ENCODE measurements at places on chromosomes 2 and 18.

GRCh38 chr18:58578835-58579560 is 49.9 kb downstream of the ALPK2 start:
- no peak for DNase-seq

DNA sequence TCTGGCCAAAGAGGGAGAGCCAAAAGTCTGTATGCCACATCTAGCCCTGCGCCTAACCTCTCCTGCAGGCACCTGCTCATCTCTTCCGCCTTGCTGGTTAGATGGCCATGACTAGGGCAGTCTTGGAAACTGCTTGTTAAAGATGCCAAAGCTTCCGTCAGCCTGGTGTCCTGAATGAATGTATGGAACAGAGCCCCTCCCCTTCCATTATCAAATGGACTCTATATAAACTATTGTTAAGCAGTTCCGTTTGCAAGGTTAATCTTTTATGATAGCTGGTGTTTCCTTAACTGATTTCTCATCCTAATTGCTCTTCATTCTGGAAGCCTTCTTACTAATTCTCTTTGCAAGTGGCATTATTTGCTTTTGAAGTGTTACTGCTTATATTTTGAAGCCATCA is 87.1 kb downstream of the ATP9B start:
- DNase-seq = no peak

- DNase-seq = no peak
Measured at GRCh38 chr18:68391801-68392200, 323.1 kb downstream of the TMX3 start.

DNA sequence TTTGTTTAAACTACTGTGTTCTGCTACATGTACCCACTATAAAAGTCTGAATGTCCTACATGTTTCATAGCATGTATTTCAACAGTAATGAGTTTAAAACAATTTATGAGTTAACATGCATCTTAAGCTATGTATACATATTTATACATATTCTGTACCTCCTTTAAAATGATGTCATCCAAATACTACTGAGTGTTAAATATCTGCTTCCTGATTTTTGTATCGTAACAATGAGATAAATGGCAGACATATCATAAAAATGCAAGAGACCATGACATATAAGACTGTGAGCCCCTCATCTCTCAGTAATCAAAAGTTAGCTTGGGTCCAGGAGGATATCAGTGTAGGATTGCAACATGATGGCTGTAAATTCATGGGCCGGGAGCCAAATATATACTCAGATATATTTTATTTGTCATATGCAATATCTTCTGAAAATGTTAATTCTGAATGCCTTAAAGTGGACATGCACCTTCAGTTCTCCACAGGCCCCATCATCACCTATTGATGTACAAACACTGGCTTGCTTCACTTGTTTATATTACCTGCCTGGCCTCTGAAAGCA is 3.6 kb downstream of the COL5A2 start:
- DNase-seq = no peak

GRCh38 chr2:23351388-23352141 is 33.4 kb upstream of the KLHL29 start:
- no peak for DNase-seq

GRCh38 chr2:158214431-158214830 is 112.8 kb downstream of the UPP2 start:
- no peak for DNase-seq

- DNase-seq = no peak
Measured at GRCh38 chr2:40028792-40029488, 249.9 kb upstream of the THUMPD2 start.

DNA sequence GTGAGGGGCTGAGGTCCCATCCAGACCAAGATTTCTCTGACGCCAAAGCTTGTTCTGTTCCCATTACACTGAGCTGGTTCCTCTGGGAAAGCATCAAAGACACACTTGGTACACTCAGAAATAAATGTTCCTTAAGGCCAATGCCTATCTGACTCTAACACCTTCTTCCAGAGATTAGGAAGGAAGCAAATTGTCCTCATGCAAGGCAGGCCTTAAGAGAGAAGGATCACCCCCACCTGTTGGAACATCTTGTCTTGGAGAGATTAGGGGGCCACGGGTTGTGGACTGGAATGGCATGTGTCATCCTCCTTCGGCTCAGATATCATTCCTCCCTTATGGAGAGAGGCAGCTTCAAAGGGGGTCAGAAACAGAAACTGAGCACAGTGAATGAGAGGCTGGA is 100.2 kb downstream of the ANKRD44 start:
- DNase-seq = no peak

GRCh38 chr2:105635564-105635963 is 109.1 kb upstream of the NCK2 start:
- no peak for DNase-seq

- DNase-seq = no peak
Measured at GRCh38 chr18:7084080-7085065, 33.2 kb downstream of the LAMA1 start.

GRCh38 chr2:209761566-209761965 is 10.1 kb upstream of the UNC80 start:
- no peak for DNase-seq

DNA sequence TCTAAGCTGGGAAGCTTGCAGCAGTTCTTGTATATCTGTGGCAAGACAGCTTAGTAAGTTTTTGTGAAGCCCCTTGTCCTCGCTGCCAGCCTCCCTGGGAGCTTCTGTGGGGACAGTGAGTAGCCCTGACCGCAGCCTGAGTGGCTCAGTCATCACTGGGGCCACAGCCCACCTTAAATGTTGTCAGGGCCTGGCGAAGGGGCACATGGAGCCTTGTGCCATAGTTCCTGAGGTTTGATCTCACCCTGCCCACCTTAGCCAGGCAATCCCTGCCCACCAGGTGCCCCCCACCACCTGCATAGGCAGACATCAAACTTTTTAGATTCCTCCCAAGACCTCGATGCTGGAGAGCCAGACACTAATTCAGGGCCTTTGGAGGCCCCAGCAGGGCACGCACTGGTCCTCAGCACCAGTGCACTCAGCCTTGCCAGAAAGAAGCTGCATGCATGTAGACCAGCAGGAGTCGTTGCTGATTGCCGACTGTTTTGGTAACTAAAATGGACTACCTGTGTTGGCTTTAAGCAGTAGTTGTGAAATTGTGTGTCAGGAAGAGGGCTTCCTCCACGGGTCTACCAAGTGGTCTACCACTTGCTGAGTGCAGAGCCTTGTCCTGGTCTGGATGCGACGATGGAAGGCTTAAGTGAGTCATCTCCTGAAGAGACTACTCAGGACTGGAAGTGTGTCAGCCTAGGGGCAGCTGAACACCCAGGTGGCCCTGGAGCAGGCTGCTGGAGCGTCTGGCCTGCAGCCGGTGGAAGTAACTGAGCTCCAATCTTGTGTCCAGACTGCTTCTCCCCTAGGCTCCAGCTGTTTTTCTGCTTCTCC is 233.1 kb downstream of the SEPTIN10 start:
- peak; percentile 29 for DNase-seq

DNA sequence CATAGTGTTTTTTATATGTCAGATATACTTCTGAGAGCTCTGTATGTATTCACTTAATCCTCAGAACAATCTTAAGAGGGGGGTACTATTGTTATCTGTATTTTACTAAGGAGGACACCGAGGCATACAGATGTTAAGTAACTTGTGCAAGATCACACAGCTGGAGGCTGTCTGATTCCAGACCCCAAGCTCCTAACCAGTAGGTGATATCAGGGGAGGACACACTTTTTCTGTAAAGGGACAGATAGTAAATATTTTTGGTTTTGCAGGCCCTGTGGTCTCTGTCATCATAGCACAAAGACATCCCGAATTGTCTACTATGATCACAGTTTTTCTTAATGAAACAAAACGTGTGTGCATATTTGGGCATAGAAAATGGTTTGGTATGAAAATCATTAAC is 143.7 kb downstream of the LAMA3 start:
- DNase-seq = no peak

DNA sequence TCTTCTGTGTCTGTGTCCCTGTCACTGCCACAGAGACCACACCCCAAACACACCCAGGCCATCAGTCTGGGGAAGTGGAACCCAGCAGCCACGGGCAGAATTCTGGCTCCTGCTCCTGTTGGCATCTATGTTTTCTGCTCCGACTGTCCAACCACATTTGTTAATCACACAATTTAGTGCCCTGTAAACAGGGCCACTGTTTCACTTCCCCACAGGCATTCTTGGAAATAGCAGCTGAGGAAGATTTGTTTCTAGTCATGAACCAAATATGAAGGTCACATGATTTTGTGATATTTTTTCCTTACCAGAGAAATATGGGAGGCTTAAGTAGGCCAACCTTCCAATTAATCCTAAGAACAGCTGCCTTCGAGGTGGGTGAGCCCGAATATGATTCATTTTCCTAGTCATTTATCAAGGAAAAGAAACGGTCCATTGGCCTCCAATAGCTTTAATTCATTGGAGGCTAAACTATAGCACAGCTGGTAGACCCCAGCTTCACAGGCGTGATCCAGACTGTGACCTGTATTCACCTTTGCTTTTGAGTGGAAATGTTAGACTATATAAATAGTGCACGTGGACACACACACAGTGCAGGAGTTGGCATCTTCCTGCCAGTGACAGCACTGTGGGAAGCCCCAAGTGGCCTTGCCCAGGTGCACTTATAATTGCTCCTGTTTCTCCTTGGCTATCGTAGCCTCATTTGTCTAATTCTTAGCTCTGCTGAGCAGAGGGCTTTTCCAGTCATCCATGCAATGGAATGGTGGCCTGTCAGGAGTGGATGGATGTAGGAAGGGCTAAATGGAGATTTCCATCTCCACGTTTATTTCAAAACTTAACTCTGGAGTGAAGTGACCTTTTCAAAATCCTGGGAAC is 267.9 kb downstream of the LPIN1 start:
- DNase-seq = no peak

DNA sequence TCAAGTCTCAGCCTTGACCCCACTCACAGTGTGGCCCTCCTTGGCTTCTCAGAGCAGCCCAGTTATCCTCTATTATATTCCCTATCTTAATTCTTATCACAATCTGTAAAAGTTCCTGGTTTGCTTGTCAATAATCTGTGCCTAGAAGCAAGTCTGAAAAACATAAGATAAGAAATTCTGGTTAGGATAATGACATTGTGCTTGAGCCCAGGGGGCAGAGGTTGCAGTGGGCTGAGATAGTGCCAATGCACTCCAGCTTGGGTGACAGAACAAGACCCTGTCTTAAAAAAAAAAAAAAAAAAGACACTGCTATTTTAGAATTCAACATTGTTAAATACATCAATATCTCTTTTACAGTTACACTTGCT is 63.9 kb downstream of the TMEM131 start:
- DNase-seq = no peak

DNA sequence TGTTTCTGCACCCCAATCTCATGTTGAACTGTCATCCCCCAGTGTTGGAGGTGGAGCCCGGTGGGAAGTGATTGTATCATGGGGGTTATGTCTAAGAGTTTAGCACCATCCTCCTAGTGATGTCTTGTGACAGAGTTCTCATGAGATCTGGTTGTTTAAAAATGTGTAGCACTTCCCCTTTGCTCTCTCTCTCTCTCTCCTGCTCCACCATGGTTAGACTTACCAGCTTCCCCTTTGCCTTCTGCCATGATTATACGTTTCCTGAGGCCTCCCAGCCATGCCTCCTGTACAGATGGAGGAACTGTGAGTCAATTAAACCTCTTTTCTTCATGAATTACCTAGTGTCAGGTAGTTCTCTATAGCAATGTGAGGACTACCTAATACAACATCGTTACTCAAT is 396.9 kb upstream of the LRATD1 start:
- DNase-seq = no peak

GRCh38 chr2:203994735-203995134 is 58.2 kb downstream of the ICOS start:
- no peak for DNase-seq

DNA sequence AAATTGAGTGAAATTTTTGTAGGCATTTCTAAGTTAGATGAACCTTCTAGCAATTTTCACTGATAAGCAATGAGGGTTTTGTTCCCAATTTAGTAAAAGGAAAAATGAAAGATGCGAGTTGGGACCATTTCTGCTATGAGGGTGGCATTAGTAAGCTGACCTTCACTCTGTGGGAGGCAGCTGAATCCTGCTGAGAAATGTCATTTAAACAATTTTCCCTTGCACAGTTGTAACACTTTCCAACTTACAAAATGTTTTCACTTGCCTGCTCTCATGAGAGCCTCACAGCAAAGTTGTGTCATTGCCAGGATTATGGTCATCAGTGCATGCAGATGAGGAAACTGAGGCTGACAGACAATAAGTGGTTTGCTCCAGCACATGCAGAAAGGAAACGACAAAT is 527.7 kb downstream of the TNS1 start:
- no peak for DNase-seq

- no peak for DNase-seq
Measured at GRCh38 chr2:170122883-170123547, 54.9 kb upstream of the MYO3B start.

- DNase-seq = no peak
Measured at GRCh38 chr18:64379662-64380061, 230.8 kb upstream of the LINC00305 start.

DNA sequence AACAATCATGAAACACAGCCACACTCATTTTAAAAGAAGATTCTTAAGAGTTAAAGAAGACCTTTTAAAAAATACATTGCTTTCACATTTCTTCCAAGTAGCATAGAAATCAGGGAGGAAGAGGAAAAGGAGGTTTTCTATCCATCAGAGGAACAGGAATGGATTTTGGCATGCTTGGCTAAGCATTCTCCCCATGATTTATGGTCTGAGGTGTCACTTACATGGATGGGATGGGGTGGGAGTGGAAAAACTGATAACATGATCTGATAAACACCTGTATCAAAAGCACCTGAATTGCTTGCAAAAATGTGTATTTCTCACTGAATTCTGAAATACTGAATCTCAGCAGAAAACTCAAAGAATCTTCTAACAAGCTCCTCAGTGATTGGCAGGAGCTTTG is 265.9 kb downstream of the NRXN1 start:
- no peak for DNase-seq

DNA sequence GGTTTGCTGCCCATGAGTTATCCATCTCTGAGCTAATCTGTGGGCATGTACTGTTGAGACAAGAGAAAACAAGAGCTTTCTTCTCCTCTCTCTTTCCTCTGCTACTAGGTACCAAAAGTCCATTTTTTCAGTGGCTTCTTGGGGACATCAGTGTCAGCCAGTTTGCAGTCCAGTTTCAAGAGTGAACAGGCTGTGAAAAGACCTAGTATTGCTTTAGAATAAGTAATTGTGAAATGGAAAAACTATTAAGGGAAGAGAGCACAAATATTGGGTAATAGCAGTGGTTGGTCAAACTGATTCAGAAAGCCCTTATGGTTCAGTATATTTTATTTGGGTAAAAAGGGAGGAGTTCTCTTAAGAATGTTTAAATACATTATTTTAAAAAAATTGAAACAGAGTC is 33.0 kb upstream of the MEP1B start:
- no peak for DNase-seq

- DNase-seq = no peak
Measured at GRCh38 chr18:12839526-12840196, 44.4 kb downstream of the PTPN2 start.

DNA sequence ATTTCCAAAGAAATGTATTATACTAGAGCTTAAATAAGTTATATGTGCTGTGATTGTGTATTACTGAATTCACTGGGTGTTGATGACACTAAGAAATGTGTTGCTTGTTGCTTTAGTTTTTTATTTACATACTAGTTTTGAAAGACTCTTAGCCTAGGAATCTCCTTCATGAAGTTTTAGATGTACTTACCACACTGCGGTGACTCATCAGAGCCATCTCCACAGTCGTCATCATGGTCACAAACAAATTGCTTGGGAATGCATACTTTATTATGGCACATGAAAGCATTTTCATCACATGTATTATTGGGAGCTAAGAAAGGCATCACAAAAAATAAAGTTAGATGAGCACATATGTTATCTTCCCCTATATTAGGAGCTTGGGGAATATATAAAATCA is 1624.2 kb downstream of the LRP1B start:
- DNase-seq = no peak

- no peak for DNase-seq
Measured at GRCh38 chr2:26704441-26704977, 12.0 kb downstream of the KCNK3 start.
